C1 segment of cervical spinal cord (tissue), 14 donors: ENCODE measurements at places on chromosomes 7 and 10.

GRCh38 chr7:122438492-122438891 lies 133.9 kb upstream of the FEZF1 start:
- DNase-seq: no peak

DNA sequence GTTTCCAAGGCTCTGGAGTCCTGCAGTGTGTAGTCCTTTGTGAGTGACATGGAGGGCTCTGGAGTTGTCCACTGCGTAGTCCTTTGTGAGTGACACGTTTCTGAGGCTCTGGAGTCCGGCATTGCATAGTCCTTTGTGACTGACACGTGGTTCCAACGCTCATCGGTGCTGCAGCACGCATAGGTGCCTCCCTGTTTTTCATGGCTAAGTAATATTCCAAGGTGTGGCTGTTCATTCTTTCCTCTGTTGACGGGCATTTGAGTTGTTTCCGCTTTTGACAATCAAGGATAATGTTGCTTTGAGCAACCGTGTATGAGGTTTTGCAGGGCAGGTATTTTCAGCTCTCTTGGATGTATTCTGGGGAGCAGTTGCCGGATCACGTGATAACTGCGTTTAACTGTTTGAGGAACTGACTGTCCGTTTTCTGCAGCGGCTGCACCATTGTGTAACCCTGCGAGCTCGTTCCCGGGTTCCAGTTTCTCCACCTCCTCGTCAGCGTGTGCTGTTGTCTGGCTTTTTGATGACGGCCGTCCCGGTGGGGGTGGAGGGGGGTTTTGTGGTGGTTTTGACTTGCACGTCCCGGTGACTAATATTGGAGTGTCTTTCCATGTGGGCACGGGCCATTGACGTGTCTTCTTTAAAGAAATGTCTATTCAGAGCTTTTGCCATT lies 21.1 kb downstream of the FAM20C start:
- no peak for DNase-seq

DNA sequence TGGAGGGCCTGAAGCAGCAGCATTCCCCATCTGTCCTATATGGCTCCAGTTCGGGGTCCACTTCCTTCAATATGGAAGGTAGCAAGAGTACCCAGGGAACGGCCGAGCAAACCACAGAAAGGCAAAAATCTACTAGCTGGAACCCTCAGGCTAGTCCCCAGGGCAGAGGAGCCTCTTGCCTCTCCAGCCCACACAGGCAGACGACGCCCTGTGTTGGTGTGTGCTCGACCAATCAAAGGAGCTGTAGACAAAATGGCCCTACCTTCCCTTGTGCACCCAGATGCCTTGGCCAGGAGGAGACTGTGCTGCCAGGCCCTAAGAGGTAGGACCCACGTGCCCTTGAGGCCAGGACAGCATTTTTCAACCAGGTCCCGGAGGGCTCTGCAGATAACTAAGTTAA lies 91.5 kb downstream of the FAM53B start:
- DNase-seq: no peak

DNA sequence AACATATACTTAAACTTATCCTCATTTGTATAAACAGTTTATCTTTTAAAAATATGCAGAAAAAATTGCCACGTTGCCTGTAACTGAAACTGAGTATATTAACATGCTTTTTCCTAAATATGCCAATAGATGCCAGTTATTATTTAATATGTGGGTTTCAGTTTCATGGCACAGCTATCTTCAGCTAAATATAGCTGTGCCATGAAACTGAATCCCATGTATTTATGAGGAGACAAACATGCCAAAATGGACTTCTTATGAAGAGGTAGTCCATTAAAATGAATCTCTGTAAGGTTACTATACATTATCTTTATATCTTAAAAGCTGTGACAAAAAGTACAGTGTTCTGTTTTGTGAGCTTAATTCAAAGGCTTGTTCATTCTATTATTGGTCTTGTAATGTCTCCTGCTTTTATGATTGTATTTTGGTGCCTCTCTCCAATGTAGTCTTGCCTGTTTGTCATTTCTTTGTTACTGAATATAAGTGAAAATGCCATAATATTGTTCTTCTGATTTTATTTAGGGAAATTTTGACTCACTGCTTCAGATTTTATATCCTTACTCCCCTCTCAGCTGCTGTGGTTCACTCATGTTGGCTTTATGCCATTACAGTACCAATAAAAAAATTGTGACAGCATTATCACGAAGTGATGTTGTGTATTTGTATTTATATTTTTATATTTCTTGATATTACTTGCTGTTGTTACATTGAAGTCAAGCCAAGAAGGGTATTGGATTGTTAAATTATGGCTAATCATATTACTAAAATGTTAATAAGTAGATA lies 34.3 kb upstream of the CACNA2D1 start:
- no peak for DNase-seq

DNA sequence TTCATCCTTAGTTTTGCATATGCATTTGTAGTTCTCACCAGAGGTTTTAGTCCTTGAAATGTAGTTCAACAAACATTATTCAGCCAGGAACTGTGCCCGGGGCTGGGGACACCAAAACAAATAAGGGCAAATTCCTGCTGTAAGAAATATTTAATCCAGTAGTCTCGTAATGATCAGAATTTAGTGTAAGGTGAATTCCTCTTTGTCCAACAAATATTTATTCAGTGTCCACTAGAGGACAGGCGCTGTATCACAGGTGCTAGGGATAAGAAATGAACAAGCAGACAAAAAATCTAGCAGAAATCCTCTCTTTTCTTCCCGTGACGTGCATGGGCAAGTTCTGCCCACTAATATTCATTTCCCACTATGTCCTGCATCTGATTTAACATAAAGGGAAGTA lies 17.6 kb downstream of the LGI1 start:
- no peak for DNase-seq

- DNase-seq: peak; percentile 8
Observed at GRCh38 chr10:63819753-63820329, 298.6 kb downstream of the REEP3 start.

DNA sequence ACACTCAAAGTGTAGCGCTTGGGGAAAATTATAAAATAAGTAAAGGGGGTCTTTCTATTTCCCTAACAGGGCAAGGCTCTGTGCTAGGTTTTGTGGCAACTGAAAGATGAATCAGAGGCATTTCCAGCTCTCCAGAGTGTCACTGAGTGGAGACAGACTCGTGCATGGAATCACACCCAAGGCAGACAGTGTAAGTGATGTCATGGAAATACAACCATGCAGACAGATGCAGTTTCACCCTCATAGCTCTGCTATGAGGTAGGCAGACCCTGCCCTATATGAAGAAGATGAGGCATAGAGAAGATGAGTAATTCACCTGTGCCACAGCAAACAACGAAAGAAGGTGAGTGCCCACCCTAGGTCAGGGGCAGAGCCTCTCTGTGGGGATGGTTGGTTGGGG lies 57.2 kb upstream of the PITRM1 start:
- no peak for DNase-seq

DNA sequence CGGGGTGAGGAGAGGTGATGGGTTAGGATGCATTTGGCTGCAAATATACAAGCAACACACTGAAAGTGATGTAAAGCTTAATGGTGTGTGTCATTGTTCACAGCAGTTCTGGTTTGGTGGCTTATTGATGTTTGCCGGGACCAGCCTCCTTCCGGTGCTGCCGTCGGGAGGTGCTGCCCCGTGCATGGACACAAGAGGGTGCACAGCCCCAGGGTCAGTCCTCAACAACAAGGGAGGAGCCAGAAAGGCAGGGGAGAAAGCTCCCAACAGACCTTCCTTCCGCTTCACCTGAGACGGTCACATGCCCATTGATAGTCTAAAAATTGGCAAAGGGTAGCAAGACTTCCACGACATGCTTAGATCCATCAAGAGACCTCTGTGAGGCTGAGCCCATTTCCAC lies 9.5 kb downstream of the RNF32 start:
- DNase-seq: no peak

- no peak for DNase-seq
Observed at GRCh38 chr10:77537071-77537470, 100.5 kb downstream of the KCNMA1 start.

DNA sequence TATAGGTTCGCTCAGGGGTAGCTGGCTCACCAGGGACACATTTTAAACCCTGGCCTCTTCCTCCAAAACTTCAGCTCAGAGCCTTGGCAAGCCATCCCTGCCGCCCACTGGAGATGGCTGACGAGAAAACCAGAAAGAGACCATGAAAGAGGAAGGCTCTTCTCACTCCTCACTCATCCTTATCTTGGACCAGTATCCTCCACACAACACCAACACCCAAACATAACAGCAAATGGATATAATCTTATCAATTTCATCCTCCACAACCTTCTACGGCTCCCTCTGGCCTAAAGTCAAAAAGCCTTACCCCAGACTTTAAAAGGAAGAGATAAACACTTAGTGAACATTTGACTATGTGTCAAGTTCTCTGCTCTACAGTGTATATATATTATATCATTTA lies 26.9 kb downstream of the DLG5 start:
- DNase-seq: no peak

- DNase-seq: no peak
Observed at GRCh38 chr7:151020231-151020630, 4.1 kb downstream of the ATG9B start.

DNA sequence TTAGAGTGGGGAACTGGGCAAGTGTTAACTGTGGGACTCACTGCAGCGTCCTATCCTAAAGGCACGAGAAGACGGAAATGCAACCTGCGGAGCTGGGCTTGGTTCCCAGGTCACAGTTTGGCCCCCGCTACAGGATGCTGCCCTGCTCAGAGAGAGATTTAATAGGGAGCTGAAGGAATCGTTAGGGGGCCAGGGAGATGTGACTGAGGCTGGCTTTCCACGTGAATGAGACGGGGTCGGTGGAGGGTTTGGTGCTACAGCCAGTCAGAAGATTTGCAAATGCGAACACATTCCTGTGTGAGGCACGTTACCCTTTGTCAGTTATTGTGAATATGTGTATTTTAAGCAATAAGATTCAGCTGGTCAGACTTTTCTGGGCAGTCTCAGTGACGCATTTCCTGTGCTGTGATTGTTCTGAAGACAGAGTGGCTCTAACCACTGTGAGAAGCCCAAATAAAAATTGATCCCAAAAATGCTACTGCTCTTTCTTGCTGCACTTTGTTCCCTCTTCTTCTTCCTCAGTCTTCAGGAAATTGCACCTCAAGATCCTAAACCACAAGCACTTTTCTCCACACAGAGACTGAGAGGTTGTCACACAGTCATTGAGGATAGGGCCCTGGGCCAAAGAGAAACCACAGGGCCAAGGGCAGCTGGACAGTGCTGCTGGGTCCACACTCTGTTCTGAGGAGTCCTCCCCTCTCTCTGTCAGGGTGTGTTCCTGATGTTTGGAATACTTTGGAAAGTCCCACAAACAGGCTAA lies 21.2 kb downstream of the CYP17A1 start:
- no peak for DNase-seq

DNA sequence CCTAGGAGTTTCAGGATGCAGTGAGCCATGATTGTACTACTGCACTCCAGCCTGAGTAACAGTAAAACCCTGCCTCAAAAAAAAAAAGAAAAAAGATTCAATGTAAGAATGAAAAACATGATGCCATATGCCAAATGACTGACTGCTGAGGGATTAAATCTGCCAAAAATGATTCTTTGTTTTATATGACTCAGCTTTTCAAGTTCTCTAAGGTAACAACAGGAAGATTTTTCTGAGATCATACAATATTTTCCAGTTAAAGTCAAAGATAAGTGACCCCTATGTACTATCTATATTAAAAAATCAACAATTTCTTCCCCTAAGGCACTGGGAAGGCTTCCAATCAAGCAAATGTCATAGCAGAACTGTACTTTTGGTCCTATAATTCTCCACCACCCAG lies 271.2 kb upstream of the IMMP2L start:
- no peak for DNase-seq

DNA sequence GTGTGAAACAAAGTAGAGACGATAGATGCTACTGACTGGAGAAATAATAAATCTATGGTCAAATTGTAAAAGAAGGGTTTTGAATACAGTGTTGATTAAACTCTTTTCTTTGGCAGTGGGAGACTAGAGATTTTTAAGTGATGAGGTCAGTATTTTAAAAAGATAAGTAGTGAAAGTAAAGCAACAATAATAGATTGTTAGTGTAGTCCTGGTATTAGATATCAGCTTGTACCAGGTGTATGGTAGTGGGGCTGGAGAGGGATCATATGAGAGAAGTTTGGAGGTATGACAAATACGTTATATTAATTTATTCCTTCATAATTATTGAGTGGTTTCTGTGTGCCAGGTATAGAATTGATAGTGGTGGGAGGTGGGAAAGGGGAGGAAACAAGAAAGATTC lies 25.2 kb downstream of the PHTF2 start:
- no peak for DNase-seq

GRCh38 chr10:75475460-75476182 lies 44.2 kb downstream of the LRMDA start:
- no peak for DNase-seq

DNA sequence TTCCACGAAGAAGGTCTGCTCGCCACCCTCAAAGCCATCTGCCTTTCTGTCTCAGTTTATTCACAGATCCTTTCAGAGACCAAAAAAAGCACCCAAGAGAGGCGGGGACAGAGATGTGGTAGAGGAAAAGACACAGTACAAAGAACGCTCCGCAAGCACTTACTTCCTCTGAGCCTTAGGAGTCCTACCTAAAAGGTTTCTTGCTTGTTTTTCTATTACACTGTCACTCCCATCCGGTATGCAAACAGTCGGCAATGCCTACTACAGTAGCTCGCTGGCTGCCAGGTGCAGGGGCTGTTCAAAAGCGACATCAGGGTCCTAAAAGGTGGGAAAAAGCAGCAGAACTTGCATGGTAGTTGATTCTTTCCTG lies 816 bp downstream of the TECPR1 start:
- no peak for DNase-seq

DNA sequence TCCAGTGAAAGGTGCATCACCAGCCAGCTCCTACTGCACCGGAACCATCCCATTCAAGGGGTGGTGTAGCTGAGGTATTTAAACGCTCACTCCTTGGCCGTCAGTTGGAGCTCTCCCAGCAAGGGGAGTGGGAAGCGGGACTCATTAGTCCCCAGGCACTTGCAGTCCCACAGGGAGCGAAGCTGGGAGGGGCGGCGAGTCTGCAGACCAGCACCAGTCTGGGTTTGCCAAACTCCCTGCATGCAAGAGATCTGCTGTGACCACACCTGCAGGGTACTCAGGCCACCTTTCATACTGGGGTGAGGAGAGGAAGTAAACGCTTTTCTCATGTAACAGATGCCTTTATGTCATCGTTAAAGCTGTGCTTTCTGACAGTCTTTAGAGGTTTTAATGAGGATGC lies 187.9 kb downstream of the PTPRN2 start:
- no peak for DNase-seq

- no peak for DNase-seq
Observed at GRCh38 chr7:37013771-37014170, 289.5 kb upstream of the AOAH start.

GRCh38 chr10:104835422-104835821 lies 194.3 kb downstream of the SORCS3 start:
- DNase-seq: no peak

DNA sequence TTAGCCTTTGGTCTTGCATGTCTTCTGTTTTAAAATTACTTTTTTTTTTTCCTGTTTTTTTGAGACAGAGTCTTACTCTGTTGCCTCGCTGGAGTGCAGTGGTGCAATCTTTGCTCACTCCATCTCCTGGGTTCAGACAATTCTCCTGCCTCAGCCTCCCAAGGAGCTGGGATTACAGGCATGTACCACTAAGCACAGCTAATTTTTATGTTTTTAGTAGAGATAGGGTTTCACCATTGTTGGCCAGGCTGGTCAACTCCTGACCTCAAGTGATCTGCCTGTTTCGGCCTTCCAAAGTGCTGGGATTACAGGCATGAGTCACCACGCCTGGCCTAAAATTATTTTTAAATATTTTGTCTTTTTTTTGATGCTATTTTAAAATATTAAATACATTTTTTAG lies 38.5 kb downstream of the MLLT10 start:
- DNase-seq: no peak
